ENCODE measurements at places on chromosomes 5 and 9. TPM values are rescaled to one million over a fixed set of nuclear protein-coding genes. Genes with fewer than 3 reads are reported as not detected.
A peak's percentile ranks its signal among the peaks of the same experiment; 100 is the strongest.

DNA sequence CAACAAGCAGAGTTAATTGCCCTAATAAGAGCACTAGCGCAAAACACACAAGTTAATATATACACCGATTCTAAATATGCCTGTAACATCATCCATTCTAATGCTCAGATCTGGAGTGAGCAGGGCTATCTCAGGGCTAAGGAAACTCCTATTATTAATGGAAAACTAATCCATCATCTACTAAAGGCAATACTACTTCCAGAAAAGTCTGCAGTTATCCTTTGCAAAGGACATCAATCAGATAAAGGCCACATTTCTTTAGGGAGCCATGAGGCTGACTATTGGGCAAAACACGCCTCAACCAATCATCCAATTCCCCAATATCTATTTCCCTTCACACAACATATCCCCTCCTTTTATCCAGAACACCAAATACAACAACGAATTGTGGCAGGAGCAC, 1032.3 kb upstream of the NUDT12 start:
- DNase-seq, result no peak

DNA sequence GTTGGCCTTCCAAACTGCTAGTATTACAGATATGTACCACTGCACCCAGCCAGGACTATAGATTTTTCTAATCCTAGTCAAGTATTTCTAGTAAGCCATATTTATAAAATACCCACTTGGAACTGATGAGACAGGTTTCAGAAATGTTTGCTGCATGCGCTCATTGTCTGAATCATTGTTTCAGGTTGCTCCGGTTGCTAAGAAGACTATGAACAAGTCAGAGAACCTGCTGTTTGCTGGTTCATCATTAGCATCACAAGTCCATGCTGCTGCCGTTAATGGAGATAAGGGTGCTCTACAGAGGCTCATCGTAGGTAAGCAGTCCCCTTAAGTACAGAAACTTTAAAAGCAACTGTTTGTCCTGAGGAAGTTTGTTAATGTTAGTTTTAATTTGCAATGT, 5.3 kb downstream of the INVS start:
- DNase-seq, result no peak

DNA sequence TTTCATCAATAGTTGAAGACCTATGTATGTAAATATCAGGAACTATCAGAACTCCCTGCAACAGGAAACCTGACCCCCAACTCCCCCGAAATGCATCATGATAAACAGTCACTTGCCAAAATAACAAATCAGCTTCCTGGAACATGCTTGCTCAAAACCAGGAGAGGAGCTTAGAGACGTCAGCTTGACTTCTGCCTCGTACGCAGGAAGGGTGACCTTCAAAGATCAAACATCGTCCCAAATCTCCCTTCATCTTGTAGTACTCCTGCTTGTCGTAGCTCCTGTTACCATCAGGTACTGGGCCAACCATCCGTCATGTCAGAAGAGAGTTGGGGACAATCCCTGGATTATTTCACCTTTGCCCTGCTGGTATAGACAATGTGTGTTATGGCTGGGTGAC, 396.1 kb downstream of the GADD45G start:
- DNase-seq, result no peak

GRCh38 chr9:87792831-87793288, 66.9 kb downstream of the CTSL start:
- no peak for DNase-seq

DNA sequence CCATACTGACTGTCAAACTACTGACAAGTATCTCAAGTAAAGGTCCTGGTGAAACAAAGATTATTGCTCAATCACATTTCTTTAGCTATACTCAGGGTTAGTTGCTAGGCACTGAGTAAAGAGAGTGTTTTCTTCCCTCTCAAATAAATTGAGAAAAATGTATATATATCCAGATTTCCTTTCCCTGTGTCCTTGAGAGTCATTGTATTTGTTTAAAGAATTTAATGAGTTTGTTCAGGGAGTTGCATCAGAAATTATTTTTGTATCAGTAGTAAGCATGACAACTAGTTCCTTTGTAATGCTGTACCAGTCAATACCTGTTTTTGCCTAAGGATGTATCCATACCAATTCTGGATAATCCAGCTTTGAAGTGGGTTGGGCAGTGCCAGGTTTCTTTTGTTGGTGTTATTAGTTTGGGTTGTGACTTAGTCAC, 3.2 kb upstream of the ANKHD1 start:
- peak; percentile 12 for DNase-seq

- DNase-seq, result no peak
Measured at GRCh38 chr9:112443200-112443599, 43.4 kb upstream of the KIAA1958 start.

GRCh38 chr5:151084363-151084762, 3.5 kb upstream of the TNIP1 start:
- no peak for DNase-seq

DNA sequence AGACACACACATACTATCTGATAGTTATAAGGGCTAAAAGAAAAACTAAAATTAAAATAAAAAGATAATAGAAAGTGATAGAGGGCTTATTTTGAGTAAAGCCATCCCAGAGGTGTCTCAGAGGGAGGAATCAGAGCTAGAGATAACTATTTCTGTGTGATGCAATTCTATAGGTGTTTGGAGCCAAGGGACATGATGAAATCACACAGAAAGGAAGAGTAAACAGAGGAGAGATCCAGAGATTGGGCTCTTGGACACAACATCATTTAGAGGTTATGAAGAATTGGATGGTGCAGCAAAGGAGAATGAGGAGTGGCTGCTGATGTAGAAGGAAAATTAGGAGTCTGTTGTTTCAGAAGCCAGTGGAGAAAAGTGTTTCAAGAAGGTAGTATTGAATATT, 393.5 kb downstream of the DIRAS2 start:
- no peak for DNase-seq

DNA sequence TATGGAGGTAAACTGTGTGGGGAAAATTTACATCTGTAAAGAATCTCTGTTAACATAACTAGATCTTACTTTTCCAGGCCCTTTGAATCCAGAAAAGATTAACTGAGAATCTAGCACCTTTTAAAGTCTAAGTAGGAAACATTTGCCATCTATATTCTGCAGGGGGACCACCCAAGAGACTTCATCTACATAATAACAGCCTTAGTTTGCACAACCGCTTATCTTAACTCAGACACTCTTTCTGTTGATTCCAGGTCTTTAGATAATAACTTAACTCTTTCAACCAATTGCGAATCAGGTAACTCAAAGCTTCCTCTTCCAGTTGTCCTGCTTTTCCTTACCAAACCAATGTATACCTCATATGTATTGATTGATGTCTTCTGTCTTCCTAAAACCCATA, 53.4 kb downstream of the GDNF start:
- no peak for DNase-seq

GRCh38 chr5:179404321-179405053, 59.2 kb upstream of the ADAMTS2 start:
- DNase-seq, result no peak

GRCh38 chr5:107286447-107287098, 384.2 kb downstream of the EFNA5 start:
- no peak for DNase-seq

- DNase-seq, result no peak
Measured at GRCh38 chr5:44183753-44184152, 205.5 kb downstream of the FGF10 start.

GRCh38 chr5:150492621-150493020, 15.3 kb upstream of the NDST1 start:
- DNase-seq, result no peak

- peak; percentile 28 for DNase-seq
Measured at GRCh38 chr9:127283917-127284497, 19.4 kb downstream of the GARNL3 start.

DNA sequence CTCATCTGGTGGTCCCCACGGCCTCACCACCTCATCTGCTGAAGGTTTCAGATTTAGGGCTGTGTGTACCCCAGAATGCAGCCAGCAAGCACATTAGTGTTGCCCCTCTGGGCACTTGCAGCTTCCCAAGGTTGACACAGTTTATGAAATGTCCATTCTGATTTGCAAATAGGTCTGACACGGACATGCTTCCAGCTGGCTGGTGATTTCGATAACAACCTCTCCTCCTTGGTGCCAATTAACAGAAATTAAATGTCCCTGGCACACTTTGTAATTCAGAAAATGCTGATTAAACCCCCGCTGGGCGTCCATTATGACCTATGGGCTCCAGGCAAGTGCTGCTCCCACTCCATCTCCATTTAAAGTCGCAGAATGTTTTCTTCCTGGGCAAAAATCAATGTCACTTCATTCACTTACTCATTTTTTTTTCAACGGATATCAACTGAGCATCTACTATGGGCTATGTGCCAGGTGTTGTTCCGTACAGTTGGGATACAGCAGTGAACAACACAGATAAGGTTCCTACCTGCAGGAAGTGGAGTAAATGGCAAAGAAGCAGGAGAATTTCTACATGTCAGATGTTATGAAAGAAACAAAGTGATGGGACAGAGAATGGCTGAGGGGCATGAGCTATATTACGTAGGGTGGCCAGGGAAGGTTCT, 32.0 kb downstream of the PLAC8L1 start:
- DNase-seq, result no peak

DNA sequence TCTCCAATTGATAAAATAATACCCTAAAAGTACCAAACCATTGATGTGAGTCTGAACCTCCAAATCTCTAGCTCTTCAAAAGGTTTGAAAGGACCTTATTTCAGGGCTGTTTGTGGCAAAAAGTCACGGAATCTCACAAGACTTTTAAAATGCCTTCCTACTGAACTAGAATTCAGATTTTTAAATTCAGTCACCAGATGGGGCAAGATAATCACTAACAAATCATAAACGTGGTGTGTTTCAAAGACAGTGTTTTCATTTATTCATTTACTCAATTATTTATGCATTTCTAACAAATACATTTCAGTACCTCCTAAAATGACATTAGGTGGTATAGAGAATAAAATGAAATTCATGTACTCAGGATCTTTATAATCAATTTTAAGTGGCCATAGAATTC, 68.2 kb upstream of the SMC2 start:
- DNase-seq, result no peak

GRCh38 chr9:69671879-69672595, at the start of gene APBA1:
TSS of gene APBA1 (minus strand) at chr9:69672371.
- peak; percentile 90 for DNase-seq

GRCh38 chr9:131289301-131290035, at the start of gene PLPP7:
TSS of gene PLPP7 (plus strand) at chr9:131289723. CDS start at chr9:131289998, 275 bp downstream.
- DNase-seq, result peak; percentile 91

DNA sequence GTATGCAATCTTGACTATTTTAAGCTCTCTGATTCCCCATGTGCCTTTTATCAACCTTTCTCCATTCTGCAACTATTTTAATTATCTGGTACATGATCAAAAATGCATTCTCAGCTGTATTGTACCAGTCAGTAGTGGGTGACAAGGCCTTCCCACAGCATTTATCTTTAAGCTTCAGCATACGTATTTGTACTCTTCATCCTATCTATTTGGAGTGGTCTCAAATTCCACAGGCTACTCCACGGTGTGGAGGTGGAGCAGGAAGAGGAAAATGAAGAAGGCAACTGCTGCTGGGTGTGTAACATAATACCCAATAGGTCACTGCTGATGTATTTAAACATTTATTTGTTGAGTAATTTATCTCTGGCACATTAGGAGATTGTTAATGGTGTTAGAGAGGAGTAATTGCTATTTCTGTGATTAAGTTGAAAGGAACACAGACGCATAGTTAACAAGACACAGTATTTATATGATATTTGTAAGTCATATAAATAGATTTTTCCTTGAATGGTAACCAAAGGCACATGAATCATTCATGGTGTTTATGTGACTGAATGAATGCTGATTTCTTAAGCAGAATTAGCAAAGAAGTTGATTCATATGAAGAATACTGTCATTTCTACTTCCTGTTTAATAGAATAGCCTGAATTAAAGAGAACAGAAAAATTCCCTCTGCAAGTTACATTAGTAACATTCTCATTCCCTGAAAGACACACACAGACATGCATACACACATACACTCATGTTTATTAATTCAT, 153.8 kb upstream of the NR3C1 start:
- DNase-seq, result peak; percentile 48

GRCh38 chr5:151897020-151897552, 27.6 kb downstream of the GLRA1 start:
- peak; percentile 19 for DNase-seq

- no peak for DNase-seq
Measured at GRCh38 chr9:27085456-27085855, 23.6 kb upstream of the TEK start.

DNA sequence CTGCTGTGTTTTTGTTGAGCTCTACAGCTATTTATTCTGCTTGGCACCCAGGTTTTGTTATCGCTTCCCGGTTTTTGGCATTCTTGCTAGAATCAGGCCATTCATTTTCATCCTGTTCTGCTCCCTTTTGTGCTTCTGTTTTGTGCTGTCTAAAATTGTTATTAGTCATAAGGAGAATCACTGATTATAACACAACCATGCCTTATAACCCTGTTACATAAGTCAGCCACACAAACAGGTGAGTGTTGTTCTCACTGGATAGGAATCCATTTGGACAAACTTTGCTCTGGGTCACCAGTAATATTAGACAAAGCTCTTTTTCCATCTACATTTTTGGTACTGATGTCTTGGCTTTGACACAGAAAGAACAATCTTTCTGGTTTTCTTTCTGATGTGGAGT, 622.8 kb downstream of the PSAT1 start:
- DNase-seq, result no peak

- DNase-seq, result no peak
Measured at GRCh38 chr5:111079846-111080245, 8.3 kb downstream of the TSLP start.

- peak; percentile 22 for DNase-seq
Measured at GRCh38 chr5:81849770-81850367, 99.0 kb upstream of the SSBP2 start.

DNA sequence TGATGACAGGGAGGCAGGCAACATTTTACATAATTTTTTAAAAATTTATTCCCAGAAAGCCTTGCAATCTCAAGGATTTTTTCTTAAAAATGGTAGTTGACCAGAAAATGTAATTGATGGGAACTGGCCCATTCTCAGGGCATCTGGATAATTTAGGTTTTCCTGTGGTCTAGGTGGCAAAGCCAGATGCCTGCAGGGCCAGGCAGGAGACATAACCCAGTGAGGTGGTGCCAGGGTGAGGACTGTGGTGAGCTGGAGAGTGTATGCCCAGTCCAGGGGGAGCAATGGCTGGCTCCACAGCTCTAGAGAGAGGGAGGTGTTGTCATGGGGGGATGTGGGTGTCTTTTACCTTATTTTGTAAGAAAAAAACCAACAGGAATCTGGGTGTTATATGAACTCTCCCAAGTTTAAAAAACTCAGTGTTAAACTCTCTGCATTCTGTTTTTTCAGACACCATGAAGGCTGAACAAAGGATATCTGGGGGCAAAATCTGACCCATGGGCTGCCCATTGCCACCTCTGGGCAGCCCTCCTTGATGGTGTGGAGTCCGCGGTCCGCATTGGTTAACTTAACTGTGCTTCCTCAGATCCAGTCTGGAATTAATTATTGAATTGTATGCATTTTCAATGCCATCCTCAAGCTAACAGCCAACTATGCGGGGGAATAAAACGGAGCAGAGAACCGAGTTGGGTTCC, 43.9 kb downstream of the BOD1 start:
- no peak for DNase-seq

- no peak for DNase-seq
Measured at GRCh38 chr5:16913187-16914107, 22.6 kb downstream of the MYO10 start.

The SHB gene
- 10.2 TPM for total RNA-seq

The SV2C gene
- 0.31 TPM for total RNA-seq

The CCL21 gene
- 49.3 TPM for total RNA-seq

The PCDHGA11 gene
- 7.5 TPM for total RNA-seq

The TAF11L5 gene
- not detected for total RNA-seq

The BTNL3 gene
- not detected for total RNA-seq

The CDH9 gene
- not detected for total RNA-seq

The PHF24 gene
- 0.31 TPM for total RNA-seq

The PCDHGC4 gene
- total RNA-seq, result 7.9 TPM

The LECT2 gene
- not detected for total RNA-seq
